Stimulated activated CD4-positive, alpha-beta T cell treated with anti-CD3 and anti-CD28 coated beads, Interleukin-15, amount 100 ng/mL, for 1 hour (primary cell): ENCODE measurements at places on chromosomes 12 and 14.

GRCh38 chr14:92797935-92798653 lies 4.0 kb downstream of the GOLGA5 start:
- no peak for DNase-seq

GRCh38 chr12:116880213-116880816 lies 926 bp downstream of the HRK start:
- no peak for DNase-seq

- DNase-seq, result no peak
These were observed 37.2 kb upstream of the BDKRB2 start for GRCh38 chr14:96167224-96168148.

- no peak for DNase-seq
These were observed 11.6 kb downstream of the ANO6 start for GRCh38 chr12:45227316-45228067.

- DNase-seq, result peak; percentile 28
These were observed 2.0 kb downstream of the NFKBIA start for GRCh38 chr14:35402323-35403113.

DNA sequence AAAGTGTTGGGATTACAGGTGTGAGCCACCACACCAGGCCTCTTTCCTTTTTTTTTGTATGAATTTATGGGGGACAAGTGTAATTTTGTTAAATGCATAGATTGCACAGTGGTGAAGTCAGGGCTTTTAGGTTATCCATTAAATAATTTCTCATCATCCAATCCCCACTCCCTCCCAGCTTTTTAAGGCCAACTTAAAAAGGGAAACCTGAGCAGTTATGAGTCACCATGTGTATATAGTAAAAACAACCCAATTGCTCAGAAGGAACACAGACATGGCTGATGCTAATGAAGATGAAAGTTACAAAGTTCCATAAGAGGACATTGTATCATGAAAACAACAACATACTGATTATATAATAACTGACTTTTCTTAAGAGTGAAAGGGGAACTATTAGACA lies 25.6 kb upstream of the ARID2 start:
- DNase-seq, result no peak

GRCh38 chr12:82817368-82817767 lies 130.7 kb downstream of the TMTC2 start:
- no peak for DNase-seq

DNA sequence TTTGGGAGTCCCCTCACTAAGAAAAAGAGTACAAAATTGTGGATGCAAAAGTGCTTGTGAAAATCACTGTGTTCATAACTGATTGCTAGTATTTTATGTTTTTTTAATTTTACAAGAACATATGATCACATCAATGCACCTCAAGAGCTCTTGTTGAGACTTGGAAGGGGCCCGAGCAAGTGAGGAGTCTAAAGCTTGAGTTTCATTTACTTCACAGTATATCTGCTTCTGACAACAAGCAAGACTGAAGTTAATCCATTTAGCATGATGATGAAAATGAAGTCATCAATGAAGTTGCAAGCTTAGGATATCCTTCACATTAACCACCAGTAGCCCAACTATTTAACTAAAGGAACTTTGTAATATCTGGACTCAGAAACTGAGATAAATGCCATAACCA lies 182.5 kb upstream of the DIO2 start:
- DNase-seq, result no peak

DNA sequence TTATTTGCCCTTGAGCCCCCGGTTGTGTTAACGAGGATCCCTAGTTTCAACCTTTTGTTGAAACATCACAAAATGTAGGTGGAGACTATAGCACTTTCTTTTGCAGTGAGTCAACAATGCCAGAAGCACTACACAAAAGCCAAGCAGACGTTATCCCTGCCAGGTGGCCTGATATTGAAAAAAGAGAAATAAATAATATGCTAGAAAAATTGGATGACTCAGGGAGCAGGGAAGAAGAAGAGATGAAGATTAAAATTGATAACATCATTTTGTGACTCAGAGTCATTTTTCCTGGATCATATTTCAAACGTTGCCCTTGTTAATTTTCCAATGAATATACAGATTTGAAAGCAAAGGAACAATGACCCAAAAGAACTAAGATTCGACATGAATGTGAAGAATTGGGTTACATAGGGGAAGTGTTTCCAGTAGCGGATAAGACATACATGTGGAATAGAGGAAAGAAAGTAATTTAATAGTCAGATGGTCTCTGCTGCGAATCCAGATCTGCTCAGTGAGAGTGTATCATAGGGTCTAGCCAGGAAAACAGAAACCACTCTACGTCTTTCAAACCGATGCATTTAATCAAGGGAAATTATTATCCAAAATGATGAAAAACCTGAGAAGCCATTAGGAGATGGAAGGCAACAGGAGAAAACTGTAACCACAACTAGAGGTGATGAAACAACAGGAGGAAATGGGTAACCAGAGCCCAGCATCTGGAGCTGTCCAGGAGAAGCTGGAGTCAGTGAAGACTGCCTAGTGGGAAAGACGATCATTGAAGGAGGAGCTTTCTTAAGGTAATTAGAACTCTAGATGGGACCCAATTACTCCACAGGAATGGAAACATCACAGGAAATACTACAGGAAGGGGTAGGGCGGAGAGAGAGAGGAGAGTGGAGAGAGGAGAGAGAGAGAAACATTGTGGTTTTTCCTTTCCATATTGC lies 57.9 kb downstream of the RERG start:
- no peak for DNase-seq

DNA sequence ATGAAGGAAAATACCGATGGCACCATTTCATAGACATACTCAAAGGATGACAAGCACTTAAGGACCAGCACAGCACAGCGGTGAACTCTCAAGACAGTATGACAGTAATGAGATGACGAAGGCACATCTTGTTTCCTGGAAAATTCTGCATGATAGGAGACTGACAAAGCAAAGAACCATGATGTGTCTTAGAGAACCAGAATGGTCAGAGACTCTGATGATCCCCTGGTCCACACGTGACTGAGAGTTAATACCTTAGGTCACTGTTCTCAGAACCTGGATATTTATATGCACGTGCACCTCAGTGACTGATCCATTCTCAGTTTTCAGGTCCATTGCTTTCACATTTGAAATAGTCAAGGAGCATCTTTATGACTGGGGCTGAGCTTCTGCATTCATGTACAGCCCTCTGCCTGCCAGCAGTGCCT lies 35.3 kb downstream of the PROX2 start:
- no peak for DNase-seq

- no peak for DNase-seq
These were observed 72.6 kb upstream of the REP15 start for GRCh38 chr12:27623645-27624044.

DNA sequence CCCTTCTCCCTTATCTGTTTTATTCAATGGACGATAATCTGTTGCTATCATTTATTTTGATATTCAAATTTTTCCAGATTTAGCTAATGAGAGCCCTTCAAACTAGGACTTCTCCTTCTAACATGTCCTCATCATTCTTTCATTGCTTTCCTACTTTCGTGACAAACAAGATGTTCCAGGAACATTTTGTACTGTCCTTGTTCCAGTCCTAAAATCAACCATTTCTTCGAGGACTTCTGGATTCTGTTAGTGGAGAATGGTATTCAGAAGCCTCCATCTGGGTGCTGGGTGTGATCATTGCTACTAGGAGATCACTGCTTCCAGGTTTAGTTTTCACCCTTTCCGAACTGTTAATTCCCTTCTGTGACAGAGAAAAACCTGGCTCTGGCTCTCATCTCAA lies 29.5 kb upstream of the FBXO34 start:
- DNase-seq, result no peak

DNA sequence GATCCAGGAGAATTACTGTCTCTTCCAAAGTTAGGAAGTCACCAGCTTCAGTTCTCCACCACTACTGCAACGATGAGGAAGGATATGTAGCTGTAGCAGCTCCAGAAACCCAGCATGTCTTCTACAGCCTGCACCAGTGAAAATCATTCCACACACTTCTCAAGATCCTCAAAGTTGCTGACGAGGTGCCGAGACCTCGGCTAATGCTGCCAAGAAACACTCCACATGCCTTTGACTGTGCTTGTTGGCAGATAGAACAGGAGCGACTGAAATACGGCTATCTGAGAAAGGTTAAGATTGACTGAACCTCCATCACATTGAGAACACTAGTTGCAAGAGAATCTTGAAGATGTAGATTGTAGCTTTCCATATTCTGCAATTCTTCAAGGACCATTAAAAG lies 241.9 kb downstream of the PPFIA2 start:
- DNase-seq, result no peak

DNA sequence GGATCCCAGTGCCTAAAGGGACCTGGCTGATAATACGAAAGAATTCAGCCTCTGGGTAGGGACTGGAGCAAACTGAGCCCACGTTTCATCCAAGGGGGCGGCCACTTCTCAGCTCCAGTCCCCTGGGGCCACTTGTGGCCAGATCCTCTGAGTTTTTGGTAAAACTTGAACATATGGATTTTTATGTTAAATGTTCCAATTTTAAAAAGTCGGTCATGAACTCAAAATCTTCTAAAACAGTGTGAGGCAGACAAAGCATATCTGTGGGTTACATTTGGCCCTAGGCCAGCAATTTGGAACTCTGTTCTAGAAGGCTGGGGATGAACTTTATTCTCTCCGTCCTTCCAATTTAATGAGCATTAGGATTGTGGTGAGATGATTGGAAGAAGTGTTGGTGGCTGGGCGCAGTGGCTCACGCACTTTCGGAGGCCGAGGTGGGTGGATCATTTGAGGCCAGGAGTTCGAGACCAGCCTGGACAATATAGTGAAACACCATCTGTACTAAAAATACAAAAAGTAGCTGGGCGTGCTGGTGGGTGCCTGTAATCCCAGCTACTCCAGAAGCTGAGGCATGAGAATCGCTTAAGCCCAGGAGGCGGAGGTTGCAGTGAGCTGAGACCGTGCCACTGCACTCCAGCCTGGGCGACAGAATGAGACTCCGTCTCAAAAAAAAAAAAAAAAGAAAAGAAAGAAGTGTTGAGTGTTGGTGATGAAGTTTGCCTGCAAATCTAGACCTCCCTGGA lies 3.0 kb upstream of the PPP1CC start:
- DNase-seq, result no peak

GRCh38 chr12:95096852-95097251 lies 23.4 kb upstream of the NR2C1 start:
- DNase-seq, result no peak

- DNase-seq, result no peak
These were observed 14.4 kb downstream of the EML1 start for GRCh38 chr14:99807413-99808153.

- no peak for DNase-seq
These were observed 15.3 kb upstream of the BDKRB2 start for GRCh38 chr14:96189281-96189711.

DNA sequence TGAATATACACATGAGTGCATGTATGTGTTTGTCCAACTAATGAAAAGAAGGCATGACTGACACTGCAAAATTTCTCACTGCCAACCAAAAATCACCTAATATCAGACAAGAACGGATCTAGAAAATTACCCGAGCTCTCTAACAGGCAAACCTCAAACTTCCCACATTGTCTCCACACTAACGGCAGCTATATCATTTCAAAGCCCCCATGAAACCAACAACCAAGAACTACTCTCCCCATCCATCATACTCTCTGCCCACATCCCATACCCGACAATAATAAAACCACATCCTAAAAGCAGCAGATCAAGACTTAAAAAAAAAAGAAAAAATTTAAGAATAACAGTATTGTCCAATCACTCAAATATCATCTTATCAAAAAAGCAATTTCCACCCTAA lies 227.1 kb downstream of the CEP128 start:
- no peak for DNase-seq

DNA sequence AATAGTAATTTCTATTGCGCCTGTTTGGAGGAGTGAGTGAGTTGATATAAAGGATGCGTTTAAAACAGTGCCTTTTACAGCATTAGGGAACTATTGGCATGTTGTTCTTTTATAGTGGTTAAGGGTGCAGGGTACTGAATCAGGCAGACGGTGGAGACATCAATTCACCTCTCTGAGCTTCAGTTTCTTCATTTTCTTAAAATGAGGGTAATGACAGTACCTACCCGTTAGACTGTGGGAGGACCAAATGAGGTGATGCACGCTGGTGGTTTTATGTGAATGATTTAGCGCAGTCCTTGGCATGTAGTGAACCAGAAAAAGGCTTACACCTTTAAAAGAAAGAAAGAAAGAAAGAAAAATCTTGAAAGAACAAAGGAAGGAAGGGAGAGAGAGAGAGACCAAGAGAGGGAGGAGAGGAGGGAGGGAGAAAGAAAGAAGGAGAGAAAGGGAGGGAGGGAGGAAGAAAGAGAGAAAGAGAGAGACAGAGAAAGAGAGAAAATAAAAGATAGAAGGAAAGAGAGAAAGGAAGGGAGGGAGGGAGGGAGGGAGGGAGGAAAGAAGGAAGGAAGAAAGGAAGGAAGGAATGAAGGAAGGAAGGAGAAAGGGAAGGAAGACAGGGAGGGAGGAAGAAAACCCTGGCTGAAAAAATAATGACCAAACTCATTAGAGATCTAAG lies 22.2 kb upstream of the CCND2 start:
- no peak for DNase-seq

GRCh38 chr14:50339178-50339804 lies 27.2 kb downstream of the DMAC2L start:
- no peak for DNase-seq

- DNase-seq, result no peak
These were observed 12.3 kb upstream of the DHRS4 start for GRCh38 chr14:23941230-23941629.

DNA sequence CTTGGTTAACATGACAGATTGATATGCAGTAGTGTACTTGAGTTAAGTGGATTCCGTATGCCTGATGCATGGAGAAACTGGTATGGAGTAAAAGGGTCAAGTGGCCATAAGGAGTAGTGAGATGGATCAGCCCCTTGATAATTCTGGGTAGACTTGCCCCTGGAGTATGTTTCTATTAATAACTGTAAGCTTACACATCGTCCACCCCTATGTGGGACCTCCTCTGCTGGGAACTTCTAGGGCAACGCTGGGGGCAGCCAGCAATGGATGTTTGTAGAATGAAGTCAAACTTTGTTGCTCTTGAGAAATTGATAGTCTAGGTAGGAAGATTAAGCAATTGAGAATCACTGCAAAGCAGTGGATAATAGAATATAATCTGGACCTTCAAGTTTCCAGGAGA lies 3.5 kb downstream of the C12orf75 start:
- DNase-seq, result no peak

- no peak for DNase-seq
These were observed 4.0 kb downstream of the GLT1D1 start for GRCh38 chr12:128857133-128857763.

GRCh38 chr12:105272814-105273416 lies 36.9 kb upstream of the APPL2 start:
- DNase-seq, result no peak

DNA sequence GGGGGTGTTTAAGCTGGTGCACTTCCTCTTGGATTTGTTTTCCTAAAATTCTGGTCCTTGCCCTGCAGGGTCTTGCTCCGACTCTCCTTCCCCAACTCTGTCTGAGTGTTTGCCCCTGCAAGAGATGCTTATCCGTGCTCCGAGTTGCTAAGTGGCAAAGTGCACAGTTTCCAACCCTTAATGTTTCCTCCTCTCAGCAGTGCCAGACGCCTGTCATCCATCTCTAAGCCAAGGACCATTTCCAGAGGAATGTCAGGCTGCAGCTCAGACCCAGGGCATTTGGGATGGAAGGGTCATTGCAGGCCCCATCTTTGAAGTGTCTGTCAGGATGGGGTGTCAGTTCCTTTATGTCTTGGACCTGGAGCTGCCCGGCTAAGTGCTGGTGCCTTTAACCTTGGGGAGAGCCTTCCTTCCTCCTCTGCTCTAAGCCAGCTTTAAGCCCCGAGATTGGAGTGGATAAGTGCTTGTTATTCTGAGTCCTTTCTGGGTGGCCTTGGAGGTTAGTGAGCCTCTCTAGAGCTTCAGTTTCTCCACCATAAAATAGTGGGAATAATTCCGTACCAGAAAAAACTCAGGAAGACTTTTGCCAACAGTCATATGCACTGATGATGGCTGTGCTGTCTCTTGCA lies 15.0 kb downstream of the WNT5B start:
- no peak for DNase-seq
